ENCODE measurements at places on chromosomes 1 and 21. TPM values are rescaled to one million over a fixed set of nuclear protein-coding genes. Genes with fewer than 3 reads are reported as not detected.

DNA sequence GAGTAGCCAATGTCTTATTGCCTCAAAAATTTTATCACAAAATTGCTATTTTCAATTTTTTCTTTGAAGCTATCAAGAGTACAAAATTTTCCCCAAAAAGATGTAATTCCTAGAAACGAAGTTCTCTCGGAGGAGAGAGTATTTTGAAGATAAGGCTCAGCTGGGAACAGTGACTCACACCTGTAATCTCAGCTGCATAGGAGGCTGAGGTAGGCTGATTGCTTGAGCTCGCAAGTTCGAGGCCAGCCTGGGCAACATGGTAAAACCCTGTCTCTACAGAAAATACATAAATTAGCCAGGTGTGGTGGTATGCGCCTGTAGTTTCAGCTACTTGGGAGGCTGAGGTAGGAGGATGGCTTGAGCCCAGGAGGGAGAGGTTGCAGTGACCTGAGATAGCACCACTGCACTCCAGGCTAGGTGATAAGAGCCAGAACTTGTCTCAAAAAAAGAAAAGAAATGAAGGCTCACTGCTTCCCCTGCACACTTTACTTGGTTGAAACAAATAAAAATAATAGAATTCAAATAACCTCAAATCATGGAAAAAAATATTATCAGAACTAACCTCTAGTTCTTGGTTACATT, 22.2 kb downstream of the TUT4 start:
- no peak for DNase-seq

DNA sequence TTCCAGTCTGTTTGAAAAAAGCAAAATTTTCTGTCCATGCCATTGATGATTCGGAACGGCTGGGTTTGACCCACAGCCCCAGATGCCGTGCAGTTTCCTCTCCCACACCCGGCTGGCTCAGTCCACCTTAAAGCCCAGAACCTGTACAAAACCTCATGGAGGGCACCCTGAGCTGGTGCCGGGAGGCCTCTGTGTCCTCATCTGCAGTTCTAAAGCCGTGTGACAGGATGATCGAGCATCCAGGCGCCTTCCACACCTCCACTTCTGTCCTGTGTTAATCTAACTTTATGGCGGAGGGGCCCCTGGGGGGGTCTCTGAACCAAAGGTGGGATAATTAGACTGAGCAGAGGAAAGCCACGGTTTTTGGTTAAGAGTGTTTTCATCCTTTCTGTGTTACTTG, 49.6 kb downstream of the SLC37A1 start:
- DNase-seq: no peak

- DNase-seq: no peak
These were observed 1.1 kb downstream of the HUNK start for GRCh38 chr21:31873696-31874599.

GRCh38 chr1:100325415-100326324, 26.6 kb upstream of the CDC14A start:
- DNase-seq: no peak

GRCh38 chr1:70331962-70332361, 22.6 kb downstream of the ANKRD13C start:
- DNase-seq: peak; percentile 41

GRCh38 chr1:232793944-232794343, 11.3 kb upstream of the MAP10 start:
- peak; percentile 12 for DNase-seq

DNA sequence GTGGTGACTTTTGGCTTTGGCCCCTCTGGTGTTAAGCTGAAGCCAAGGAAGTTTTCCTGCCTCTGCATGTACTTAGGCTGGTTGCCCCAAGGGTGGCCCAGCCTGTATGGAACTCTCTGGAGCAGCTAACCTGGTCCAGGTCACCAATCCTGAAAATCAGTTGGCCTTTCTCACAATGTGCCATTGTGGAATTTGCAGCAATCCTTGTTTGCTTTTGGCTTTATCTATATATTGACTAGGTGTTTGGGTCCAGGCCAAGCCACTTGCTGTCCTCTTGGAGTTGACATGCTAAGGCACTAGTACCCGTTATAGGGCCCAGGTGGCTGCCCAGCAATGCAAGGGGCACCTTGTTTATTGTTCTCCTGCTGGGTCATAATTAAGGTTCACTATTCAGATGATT, 124.6 kb downstream of the CAMTA1 start:
- DNase-seq: no peak

DNA sequence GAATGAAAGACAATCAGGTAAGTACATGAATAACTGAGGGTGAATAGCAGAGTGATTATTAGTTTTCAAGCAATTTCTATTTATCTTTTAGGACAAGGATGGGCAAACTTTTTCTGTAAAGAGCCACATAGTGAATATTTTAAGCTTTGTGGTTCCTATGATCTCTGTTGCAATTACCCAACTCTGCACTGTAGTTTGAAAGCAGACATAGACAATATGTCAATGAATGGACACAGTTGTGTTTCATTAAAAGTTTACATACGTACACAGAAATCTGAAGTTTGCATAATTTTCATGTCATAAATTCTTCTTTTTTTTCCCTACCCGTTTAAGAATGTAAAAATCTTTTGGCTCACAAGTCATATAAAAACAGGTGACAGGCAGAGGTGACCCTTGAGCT, 71.4 kb downstream of the ZNF281 start:
- no peak for DNase-seq

DNA sequence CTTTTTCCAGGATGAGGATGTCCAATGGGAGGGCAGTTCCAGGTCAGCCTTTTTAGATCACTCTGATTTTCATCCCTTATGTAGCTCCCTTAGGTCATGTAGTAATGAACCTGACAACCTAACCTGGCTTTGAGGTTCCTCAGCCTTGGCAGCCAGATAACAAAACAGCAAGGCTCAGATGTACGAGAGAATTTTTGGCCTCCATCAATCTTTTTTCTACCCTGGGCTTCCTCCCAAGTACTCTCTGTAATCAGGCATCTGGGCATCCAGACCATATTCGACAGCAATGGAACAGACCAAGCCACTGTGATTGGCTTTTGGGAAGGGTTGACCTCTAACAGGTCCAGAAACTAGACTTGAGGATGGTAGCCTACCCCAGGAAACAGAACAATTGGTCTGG, 38.6 kb downstream of the KCNH1 start:
- no peak for DNase-seq

GRCh38 chr1:88650676-88651418, 33.2 kb upstream of the PKN2 start:
- DNase-seq: no peak

GRCh38 chr1:229027622-229028182, 243.2 kb upstream of the RAB4A start:
- DNase-seq: no peak

GRCh38 chr1:203216274-203217138, 13.0 kb downstream of the CHIT1 start:
- peak; percentile 36 for DNase-seq

- DNase-seq: peak; percentile 70
These were observed 26.3 kb downstream of the PER3 start for GRCh38 chr1:7810395-7810794.

GRCh38 chr1:1046767-1047166, 26.8 kb downstream of the AGRN start:
- DNase-seq: no peak

GRCh38 chr21:39221282-39221996, 38.2 kb upstream of the PSMG1 start:
- no peak for DNase-seq

GRCh38 chr1:53614231-53615021, 124.5 kb downstream of the GLIS1 start:
- no peak for DNase-seq

- no peak for DNase-seq
These were observed 4.7 kb downstream of the FRRS1 start for GRCh38 chr1:99761774-99762173.

DNA sequence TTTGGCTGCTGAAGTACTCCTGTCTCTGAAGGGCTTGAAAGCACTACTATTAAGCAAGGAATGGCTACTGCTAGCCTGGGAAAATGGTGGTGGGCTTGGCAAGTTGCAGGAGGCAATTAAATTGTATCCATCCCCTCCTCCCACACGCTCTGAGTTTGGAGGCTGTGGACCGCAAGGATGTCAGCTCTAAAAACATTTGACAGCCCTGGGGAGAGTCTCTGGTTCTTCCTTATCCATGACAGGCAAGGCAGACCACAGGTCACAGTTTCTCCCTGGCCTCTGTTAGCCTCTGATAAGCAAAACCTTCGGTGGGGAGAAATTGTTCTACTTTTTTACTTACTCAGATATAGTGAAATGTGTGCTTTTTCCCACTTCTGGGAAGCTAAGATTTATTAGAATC, 46.6 kb downstream of the S1PR1 start:
- DNase-seq: no peak

GRCh38 chr1:157862114-157863070, 20.8 kb upstream of the CD5L start:
- peak; percentile 57 for DNase-seq

Gene FMO1
- not detected for total RNA-seq

Gene NTMT2
- not detected for total RNA-seq

Gene GSTM5
- not detected for total RNA-seq

Gene CYP4Z1
- not detected for total RNA-seq

Gene CDCA8
- 35.4 TPM for total RNA-seq

Gene TTC39A
- total RNA-seq: 0.25 TPM

Gene CD101
- 0.44 TPM for total RNA-seq

Gene NGF
- total RNA-seq: 0.20 TPM
